ENCODE measurements at places on chromosomes 7 and 10.

GRCh38 chr10:76268954-76269353, 837.5 kb downstream of the LRMDA start:
- DNase-seq: no peak

- DNase-seq: no peak
These were observed 36.0 kb downstream of the CLEC2L start for GRCh38 chr7:139559364-139560105.

- DNase-seq: no peak
These were observed 1239.7 kb downstream of the GATA3 start for GRCh38 chr10:9294132-9294663.

DNA sequence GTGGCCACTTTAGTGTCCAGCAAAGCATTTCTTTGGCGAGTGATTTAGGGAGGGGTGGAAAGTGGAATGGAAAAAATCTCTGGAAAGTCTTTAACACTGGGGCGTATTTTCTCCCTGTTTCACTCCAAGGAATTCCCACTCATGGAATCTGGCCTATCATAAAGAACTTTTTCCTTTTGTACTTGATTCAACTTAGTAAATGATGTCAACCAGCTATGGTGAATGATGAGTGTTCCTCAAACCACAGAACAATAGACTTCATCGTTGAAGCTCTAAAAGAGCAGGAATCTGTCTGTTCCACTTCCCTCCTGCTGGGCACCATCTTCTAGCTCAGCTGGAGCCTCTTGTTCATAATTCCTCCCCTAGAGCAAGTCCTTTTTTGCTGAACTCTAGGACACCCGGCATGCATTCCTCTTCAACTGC, 66.5 kb downstream of the EPDR1 start:
- no peak for DNase-seq

- no peak for DNase-seq
These were observed 9.2 kb downstream of the JMJD1C start for GRCh38 chr10:63456437-63457210.

DNA sequence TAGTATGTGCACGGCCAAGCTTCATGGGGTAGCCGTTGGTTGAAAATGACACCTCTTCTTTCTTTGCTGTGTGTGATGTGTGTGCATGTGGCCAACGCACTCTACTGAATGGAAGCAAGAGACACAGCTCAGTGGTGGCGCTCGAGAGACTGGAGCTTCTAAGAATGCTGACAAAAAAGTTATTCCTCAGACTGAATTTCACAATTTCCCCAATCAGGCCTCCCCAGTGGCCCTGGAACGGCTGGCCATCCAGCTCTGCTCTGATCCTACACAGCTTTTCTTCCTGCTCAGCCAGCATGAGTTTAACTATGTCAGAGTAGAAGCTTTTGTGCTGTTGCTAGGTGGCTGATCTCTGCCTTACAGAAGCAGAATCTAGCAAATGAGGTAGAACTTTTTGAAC, 186.7 kb upstream of the PLXDC2 start:
- DNase-seq: no peak

Data from activated T-cell treated with anti-CD3 and anti-CD28 coated beads for 48 hours (primary cell).